AG04450 (cell line): ENCODE measurements at places on chromosomes 3 and 15.

DNA sequence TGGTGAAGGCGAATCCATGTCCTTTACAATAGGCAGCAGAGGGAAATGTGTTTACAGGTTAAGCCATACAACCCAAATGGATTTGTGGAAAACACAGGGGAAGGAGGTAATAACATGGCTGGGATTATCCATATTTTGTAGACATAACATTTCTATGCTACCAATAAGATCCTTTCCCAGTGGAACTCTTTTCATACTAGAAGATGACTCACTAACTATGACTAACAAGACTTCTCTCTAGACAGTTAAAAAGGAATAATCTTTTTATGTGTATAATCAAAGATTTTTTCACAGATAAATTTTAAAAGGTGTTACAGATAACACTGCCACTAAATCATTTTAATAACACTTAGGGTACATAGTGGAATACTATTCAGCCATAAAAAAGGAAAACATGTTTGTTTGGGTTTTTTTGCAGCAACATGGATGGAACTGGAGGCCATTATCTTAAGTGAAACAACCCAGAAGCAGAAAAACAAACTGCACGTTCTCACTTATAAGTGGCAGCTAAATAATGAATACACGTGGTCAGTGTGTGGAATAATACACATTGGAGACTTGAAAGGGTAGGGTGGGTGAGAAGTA lies 39.6 kb downstream of the VPS13C start:
- no peak for DNase-seq

- no peak for DNase-seq
Measured at GRCh38 chr3:150936693-150937092, 31.5 kb upstream of the MINDY4B start.

DNA sequence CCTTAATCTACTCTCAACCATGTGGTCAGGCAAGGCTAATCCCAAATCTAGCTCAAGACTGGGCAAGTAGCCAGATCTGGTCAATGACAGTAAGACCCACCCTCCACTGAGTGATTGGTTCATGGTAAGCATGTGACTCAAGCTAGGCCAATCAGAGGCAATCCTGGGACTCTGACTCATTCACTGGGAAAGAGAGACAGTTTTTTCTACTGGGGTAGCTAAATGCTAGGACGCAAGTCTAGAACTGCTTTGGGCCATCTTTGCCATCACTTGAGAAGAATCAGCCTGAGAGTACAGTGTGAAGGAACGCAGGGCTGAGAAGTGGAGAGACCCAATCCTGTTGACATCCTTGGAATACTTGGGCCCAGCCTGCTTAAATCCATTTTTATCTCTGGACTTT lies 9.4 kb upstream of the RAD18 start:
- DNase-seq, result no peak

DNA sequence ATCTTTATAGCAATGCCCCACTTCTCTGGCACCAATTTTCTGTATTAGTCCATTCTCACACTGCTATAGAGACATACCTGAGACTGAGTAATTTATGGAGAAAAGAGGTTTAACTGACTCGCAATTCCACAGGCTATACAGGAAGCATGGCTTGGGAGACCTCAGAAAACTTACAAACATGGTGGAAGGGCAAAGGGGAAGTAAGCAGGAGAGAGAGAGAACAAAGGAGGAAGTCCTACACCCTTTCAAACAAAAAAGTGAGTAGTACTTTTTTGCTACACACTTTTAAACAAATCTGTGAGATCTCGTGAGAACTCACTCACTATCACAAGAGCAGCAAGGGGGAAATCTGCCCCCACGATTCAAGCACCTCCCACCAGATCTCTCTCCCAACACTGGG lies 67.8 kb upstream of the ZBED2 start:
- DNase-seq, result no peak

GRCh38 chr15:100740138-100740537 lies 137.7 kb downstream of the ASB7 start:
- peak; percentile 86 for DNase-seq

DNA sequence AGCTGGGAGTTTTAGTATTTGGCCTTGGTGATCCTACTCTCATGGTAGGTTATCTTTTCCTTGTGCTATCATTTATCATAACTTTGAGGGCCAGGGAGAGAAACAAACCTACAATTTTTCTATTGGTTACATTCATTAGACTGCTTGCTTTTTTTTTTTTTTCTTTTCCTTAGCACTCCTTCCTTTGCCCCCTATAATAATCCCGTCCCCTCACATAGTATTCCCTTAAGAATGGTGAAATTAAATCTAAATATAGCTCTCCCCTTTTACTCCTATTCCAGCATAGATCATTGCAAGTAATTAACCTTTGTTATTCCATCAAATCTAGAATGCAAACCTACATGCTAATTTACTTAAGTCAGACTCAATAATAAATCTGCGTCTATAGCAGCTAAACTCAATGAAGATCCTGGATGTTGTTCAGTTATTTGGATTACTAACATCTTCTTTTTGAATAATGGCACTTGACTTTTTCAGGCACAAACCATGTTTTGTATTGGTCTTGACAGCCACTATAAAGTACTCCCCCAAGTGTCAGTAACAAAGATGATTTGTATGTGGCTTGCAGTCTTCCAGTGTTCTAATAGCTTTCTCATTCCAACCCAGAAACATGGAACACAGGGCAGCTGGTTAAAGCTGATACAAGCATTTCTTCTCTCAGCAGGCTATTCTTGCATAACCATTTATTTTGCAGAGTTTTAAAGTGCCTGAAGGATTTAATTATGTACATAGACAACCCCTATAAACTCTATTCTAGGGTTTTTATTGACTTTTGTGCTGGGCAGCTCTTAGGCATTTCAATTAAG lies 420.6 kb downstream of the MECOM start:
- no peak for DNase-seq
